ENCODE measurements at places on chromosomes 3 and 15.

DNA sequence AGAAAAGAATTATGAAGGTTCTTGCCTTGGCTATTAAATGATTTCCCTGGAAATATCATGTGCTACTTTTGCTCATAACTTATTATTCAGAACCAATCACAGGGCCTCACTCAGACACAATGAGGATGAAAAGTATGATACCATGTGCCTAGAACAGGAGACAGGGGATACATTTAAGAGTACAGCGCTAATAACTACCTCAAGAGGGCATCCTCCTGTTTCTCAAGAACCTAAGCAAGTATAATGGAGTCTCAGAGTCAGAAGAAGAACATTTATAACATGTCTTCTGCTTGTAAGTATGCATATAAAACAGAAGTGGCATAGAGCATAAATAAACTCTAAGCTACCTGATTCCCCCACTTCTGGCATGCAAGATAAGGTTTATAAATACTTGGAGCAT is 125.4 kb upstream of the MME start:
- no peak for DNase-seq

DNA sequence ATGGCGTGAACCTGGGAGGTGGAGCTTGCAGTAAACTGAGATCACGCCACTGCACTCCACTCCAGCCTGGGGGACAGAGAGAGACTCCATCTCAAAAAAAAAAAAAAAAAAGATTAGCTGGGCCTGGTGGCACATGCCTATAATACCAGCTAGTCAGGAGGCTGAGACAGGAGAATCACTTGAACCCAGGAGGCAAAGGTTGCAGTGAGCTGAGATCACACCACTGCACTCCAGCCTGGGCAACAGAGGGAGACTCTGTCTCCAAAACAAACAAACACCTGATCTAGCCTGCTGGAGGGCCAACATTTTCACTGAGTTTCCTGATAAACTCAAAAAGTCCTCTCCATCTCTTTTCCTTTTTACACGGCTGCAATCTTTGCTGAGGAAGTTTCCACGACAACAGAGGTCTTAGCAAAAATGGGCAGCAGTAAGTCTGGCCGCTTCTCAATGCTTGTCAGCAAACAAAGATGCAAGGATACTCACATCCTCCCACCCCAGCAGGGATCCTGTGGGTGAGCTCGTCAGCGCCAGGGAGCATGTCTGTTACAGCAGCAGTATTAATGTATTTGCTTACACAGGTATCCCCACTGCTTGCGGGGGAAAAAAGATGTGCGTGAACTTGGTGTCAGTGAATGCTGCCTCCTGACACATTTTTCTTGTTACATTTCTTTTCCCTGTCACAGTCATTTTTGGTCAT is 21.0 kb upstream of the CCDC174 start:
- DNase-seq, result no peak

DNA sequence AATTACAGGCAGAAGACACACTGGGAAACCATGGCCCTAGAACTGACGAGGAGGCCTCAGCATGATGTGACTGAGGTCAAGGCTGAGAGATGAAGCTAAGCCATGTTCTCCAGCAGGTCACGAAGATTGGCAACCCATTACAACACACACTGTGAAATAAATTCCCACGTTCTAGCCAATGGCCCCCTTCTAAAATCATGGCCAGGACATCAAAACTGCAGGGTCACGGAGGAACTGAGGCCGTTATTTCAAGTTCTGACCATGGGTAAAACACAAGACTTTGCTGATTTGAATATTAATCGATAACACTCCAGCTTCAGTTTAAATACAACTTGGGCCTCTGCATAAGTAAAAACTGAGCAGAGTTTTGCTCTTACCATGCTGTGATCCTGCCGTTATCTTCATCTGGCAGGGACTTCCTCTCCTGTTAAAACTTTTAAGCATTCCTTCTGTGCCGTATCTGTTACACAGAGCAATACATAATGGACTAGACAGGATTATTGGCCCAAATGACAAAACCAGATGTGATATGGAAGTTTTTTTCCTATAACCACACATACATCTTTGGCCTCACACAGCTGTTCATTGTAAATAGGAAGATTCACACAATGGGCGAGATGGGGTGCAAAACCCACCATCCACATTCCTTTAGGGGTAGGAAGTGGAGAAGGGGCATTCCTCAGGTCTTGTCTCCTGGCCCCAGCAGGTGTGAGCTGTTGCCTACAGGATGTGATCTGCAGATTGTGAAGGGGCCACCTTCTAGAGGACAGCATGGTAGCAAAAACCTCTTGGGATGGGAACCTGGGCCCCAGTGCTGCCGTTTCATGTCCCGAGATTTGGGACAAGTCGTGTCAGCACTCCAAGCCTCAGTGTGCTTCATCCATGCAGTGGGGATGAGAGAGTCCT is 207.4 kb downstream of the OPA1 start:
- DNase-seq, result no peak

DNA sequence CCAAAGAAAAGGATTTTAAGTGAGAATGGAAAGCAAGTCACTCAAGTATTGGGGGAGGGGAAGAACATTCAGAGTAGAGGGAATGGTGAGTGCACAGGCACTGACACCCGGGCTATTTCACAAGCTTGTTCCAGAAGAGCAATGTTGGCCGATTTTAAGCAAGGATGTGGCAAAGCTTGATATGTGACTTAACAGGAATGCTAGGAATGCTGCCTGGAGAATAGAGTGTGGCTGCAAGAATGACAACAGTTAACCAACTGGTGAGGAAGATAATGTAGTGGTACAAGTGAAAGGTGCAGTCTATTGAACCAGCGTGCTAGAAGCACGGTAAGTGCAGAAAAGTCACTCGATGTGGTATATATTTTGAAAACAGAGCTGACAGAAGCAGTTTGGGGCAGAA is 6.2 kb upstream of the CCDC80 start:
- no peak for DNase-seq

DNA sequence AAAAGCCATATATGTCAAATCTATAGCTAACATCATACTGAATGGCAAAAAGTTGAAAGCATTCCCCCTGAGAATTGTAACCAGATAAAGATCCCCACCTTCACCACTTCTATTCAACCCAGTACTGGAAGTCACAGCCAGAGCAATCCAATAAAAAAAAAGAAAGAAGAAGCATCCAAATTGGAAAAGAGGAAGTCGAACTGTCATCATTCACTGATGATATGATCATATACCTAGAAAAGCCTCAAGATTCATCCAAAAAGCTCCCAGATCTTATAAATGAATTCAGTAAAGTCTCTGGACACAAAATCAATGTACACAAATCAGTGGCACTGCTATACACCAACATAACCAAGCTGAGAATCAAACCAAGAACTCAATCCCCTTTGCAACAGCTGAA is 97.4 kb downstream of the CBLB start:
- DNase-seq, result no peak

- DNase-seq, result no peak
Observed at GRCh38 chr15:31069360-31070000, 32.0 kb downstream of the TRPM1 start.
